ENCODE measurements at places on chromosomes 3 and 15.

- no peak for DNase-seq
Observed at GRCh38 chr15:83356501-83357399, 72.3 kb upstream of the BNC1 start.

DNA sequence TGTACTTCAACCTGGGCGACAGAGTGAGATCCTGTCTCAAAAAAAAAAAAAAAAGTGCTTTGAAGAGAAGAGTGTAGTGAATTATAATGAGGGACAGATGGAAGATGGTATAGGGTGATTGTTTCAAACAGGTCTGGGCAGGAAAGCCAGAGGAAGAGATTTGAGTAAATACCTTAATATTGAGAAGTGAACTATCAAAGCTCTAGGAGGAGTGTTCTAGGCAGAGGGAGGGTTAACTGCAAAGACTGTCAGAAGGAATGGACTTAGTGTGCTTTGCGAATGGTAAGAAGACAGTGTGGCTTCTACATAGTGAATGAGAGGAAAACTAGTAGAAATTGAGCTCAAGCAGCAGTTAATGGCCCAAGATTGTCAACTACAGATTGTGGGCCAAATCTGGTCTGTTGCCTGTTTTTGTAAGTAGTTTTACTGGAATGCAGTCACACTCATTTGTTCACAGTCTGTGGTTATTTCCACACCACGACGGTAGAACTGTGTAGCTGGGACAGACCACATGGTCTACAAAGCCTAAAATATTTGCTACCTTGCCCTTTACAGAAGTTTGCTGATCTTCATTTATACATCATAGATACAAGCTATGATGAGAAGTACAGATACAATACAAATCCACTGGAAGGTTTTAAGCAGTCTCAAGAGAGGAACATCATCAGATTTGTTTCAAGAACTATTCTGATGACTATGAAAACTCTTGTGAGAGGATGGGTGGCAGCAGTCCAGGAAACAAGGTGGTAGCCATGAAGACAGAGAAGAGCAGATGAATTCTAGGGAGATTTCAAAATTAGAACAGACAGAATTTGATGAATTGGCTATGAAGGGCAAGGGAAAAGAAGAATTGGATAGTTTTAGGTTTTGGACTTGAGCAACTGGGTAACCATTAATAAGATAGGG lies 16.5 kb upstream of the USP50 start:
- no peak for DNase-seq

- no peak for DNase-seq
Observed at GRCh38 chr3:111598139-111598538, 3.0 kb upstream of the ZBED2 start.

GRCh38 chr3:25372167-25372566 lies 55.9 kb upstream of the RARB start:
- no peak for DNase-seq

- DNase-seq, result no peak
Observed at GRCh38 chr3:19543212-19543841, 390.7 kb downstream of the EFHB start.

- DNase-seq, result no peak
Observed at GRCh38 chr3:141920701-141921100, 44.3 kb downstream of the ATP1B3 start.

GRCh38 chr3:136250903-136251460 lies 842 bp downstream of the PCCB start:
- DNase-seq, result no peak

GRCh38 chr3:81968658-81969057 lies 207.2 kb upstream of the GBE1 start:
- no peak for DNase-seq

GRCh38 chr15:31811641-31812040 lies 218.7 kb upstream of the CHRNA7 start:
- DNase-seq, result no peak

DNA sequence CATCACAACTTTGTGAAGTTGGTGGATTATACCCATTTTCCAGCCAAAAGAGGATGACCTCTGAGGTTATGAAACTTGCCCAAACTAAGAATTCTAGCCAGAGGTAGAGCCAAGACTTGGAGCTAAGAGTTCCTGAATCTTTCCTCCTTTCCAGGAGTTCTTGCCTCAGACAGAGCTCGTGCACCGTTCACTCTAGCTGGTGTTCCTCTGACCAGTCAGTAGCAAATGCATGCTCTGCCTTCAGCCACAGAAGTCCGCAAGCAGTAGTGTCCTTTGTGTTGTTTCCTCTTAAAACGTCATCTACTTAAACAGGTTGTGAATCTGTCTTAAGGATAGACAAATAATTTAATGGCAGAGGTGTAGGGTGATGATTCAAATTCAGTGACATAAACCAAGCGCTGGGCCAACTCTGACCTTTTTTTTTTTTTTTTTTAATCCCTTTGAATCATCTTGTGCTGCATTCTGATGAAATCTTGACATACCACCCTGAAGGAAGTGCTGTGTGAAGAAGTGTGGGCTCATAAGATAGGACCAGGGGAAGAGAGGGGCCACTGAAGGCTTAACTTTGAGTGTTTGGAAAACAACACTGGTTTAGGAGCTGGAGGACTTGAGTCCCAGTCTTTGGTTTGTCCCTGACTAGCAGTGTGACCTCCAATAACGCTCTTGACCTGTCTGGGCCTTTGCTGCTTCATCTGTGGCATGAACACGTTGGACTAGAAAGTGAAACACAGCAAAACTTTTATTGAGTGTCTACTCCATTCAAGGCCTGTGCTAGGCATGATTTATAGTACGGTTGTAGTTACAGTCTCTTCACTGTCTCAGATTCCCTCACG lies 53.4 kb downstream of the ITPR1 start:
- no peak for DNase-seq

DNA sequence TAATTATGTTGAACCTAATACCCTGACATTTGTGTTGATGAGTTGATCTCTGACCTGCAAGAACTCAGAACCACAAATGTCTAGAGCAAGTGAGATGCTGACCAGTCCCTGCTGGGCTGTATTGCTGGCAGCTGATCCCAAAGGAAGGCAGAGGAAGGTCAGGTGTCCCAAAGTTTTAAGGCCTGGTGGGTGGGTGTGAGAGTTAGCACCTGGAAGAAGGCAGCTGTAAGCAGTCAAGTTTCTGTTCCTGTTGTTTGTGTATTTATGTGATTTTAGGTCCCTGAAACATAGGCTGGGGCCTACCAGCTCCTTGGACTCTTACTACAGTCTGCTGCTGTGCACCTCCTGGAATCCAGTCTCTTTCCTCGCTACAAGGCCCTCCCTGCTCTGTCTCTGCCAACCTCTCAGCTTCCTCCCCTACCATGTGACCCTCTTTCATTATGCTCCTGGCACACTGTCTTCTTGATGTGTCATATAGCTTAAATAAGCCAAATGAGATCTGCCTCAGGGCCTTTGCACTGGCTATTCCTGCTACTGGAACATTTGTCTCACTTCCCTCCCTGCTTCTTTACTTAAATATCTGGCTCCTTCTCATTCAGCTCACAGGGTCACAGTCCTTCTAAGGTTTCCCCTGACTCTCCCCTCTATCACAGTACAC lies 31.0 kb upstream of the ATOSA start:
- no peak for DNase-seq

GRCh38 chr3:55017876-55018275 lies 90.0 kb upstream of the LRTM1 start:
- no peak for DNase-seq

- DNase-seq, result no peak
Observed at GRCh38 chr3:4231041-4231440, 72.1 kb upstream of the SETMAR start.

GRCh38 chr15:46652266-46652665 lies 1017.4 kb downstream of the SQOR start:
- no peak for DNase-seq

- no peak for DNase-seq
Observed at GRCh38 chr3:187717572-187717971, 15.2 kb upstream of the RTP2 start.

DNA sequence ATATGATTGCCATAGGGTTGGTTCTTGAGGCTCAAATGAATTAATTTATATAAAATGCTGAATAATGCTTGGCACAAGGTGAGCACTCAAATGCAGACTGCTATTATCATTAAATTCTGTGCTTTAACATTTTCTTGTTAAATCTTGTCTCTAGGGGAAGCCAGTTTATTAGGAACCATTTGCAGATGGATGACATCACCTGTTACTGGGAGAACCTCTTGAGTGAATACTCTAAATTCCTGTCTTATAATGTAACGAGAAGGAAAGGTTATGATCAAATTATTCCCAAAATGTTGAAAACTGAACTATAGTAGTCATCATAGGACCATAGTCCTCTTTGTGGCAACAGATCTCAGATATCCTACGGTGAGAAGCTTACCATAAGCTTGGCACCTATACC lies 6.2 kb upstream of the TIMMDC1 start:
- DNase-seq, result no peak

- DNase-seq, result no peak
Observed at GRCh38 chr3:129485721-129486663, 42.4 kb upstream of the RHO start.

DNA sequence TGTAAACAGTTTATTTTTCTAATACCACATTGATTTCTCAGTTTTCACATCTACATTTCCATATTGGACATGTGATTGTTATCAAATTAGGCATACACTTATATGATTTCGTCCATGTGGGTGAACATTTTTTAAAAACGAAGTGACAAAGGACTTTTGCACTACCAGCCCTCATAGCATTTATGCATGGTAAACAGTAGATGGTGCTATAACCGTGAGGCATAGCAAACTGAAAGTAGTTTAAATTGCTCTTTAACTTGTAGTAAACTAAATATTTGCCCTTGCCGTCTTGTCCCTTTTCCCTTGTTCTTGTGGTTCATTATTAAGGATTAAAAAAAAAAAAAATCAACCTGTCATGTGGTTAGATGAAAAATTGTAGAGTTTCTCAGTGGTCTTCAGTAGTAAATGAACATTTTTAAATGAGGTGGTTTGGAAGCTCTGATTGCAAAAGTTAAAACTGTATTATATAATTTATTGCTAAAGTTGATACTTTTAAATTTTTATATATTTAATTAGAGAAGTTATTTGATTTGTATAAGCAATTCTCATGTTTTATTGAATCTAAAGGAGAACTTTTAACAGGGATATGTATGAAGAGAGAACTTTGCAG lies 24.0 kb downstream of the STX19 start:
- no peak for DNase-seq

- no peak for DNase-seq
Observed at GRCh38 chr3:145286937-145287336, 874.0 kb downstream of the PLOD2 start.

GRCh38 chr3:186821429-186822387 lies 15.4 kb upstream of the RFC4 start:
- DNase-seq, result no peak

GRCh38 chr3:77256584-77257503 lies 216.9 kb downstream of the ROBO2 start:
- no peak for DNase-seq

GRCh38 chr3:194296454-194297263 lies 54.5 kb downstream of the CPN2 start:
- DNase-seq, result no peak

- no peak for DNase-seq
Observed at GRCh38 chr3:138323971-138324370, 5.7 kb downstream of the NME9 start.

GRCh38 chr15:56772868-56773639 lies 39.7 kb upstream of the ZNF280D start:
- DNase-seq, result no peak

DNA sequence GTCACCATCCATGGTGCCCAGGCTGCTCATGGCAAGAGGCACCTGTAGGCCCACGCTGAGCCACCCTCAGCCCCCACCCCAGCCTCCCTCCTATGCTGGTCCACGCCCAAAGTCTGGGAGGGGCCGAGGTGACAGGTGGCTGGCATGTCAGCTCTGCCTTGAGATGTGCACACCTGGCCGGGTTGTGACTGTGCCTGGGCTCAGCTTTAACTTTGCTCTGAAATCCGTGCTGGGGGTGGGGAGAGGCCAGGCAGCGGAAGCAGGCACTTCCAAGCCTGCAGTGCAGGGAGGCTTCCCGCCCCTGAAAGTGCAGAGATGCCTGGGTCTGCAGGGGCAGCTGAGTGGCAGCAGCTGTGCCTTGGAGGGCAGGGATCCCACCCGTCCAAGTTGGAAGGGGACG lies 1124.8 kb downstream of the SI start:
- DNase-seq, result no peak

- DNase-seq, result peak; percentile 73
Observed at GRCh38 chr3:50192689-50193141, 1.3 kb downstream of the GNAT1 start.

GRCh38 chr3:13074006-13074375 lies 762 bp upstream of the IQSEC1 start:
- no peak for DNase-seq

- DNase-seq, result no peak
Observed at GRCh38 chr3:71489315-71489761, 94.2 kb downstream of the FOXP1 start.

GRCh38 chr15:80310776-80311175 lies 58.8 kb upstream of the CTXND1 start:
- no peak for DNase-seq

GRCh38 chr3:21054064-21054463 lies 696.9 kb downstream of the ZNF385D start:
- DNase-seq, result no peak

DNA sequence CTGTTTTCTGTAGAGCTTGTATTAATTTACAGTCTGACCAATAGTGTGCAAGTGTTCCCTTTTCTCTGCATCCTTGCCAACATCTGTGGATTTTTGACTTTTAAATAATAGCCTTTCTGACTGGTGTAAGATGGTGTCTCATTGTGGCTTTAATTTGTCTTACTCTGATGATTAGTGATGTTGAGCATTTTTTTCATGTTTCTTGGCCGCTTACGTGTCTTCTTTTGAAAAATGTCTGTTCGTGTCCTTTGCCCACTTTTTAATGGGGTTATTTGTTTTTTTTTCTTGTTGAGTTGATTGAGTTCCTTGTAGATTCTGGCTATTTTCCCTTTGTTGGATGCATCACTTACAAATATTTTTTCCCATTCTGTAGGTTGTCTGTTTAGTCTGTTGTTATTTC lies 7.6 kb upstream of the ACOX2 start:
- DNase-seq, result no peak

DNA sequence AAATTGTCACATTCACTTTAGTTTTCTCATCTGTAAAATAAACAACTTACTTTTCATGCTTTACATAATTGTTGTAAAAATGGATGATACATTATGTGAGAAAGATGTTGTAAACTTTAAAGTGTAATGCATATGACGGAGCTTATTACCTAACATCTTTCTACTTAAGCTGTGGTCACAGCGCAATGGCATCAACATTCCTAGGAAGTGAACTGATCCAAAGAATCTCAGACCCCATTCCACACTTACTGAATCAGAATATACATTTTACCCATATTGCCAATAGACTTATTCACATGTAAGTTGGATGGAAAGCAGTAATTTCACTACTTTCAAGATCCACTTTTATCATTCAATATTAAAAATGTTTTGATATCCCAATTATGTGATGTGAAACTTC lies 497.5 kb downstream of the FGF12 start:
- DNase-seq, result no peak

- DNase-seq, result no peak
Observed at GRCh38 chr15:74251131-74251811, 15.1 kb downstream of the CCDC33 start.

GRCh38 chr3:151871639-151872468 lies 1.6 kb upstream of the SUCNR1 start:
- DNase-seq, result no peak

Measured in stimulated activated CD8-positive, alpha-beta memory T cell treated with anti-CD3 and anti-CD28 coated beads, Interleukin-15, amount 100 ng/mL, for 24 hours (primary cell).